Posterior vena cava (tissue), 2 donors: ENCODE measurements at places on chromosomes 16 and 17. TPM values are rescaled to one million over a fixed set of nuclear protein-coding genes. Genes with fewer than 3 reads are reported as not detected.

Gene CDIPT
- total RNA-seq = 75.6 TPM

Gene FKBP10
- total RNA-seq = 134 TPM

Gene FOXN1
- total RNA-seq = not detected

Gene FAM20A
- 29.9 TPM for total RNA-seq

Gene SNX20
- 2.7 TPM for total RNA-seq
